ENCODE measurements at places on chromosomes 4 and X.

DNA sequence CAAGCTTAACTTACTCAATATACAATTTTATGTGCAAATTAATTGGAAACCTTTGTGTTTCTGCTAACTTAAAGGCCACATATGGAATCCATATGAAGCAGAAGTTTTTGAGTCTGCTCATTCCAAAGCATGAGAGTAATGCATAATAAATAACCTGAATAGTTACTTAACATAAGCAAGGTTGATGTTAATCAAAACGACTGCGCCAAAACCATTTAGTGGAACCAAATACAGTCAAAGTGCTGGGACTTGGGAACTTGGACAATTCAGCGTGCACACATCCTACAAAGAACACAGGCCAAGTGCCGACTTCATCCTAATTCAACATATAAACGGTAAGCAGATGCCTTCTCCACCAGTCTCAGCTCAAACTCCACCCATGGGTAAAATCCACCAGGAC, 17.0 kb downstream of the TSPAN5 start:
- no peak for DNase-seq

DNA sequence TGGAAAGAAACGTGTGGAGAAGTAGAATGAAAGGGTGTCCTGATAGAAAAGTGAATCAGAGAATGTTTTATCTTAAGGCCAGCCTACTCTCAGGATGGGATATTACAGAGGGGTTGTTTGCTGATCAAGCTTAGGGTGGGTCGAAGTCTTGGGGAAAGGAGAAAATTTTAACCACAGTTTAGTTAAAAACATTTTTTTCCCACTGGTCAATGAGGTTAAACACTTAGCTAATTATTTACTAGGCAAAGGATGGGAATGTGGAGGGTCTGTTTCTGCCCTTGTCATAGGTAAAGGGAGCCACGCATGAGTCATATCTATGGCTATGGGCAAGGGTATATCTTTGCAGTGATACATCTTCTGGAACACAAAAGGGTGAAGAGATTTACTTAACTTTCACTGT, 16.1 kb upstream of the SULT1E1 start:
- no peak for DNase-seq

DNA sequence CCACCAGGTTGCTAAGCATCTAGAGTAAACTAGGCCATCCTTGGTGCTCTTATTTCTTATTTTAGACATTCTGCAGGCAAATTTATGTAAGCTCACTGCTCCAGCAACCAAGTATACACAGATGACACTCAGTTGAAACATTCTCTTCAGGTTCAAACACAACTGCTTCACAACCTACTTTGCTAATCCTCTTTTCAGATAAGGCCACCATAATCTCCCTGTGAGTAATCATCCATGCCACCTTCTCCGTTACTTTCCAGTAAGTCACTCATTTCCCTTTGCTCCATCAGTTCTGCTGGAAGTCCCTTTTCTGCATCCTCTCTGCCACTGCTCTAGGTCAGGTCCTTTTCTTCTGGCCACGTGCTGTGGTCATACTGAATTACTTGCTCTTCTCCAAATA, 120.2 kb upstream of the WDFY3 start:
- DNase-seq, result no peak

DNA sequence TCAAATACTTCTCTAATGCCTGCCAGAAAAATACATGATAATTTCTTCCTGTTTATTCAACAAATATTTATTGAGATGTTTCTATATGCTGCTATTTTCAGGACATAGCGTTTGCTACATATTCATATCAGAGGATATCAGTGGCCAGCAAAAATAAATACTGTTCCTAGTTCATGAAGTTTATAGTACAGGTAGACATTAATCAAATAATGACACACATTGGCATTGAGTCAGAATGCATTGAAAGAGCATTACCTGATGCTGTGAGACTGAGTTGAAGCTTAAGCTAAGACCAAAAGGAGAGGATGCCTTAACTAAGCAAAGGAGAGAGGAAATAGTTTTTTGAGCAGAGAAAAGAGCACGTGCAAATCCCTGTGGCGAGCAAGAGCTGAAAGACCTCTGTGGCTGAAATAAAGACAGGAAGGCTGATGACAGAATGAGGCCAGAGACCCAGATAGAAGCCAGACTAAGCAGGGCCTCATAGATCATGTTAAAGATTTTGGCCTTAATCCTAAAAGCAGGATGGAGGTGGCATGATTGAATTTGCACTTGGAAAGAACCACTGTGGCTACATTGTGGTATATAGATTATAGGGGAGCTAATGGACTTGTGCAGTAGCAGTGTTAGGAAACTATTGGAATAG, 36.2 kb downstream of the FAM241A start:
- no peak for DNase-seq

GRCh38 chr4:127149086-127149485, 483.7 kb upstream of the INTU start:
- no peak for DNase-seq

DNA sequence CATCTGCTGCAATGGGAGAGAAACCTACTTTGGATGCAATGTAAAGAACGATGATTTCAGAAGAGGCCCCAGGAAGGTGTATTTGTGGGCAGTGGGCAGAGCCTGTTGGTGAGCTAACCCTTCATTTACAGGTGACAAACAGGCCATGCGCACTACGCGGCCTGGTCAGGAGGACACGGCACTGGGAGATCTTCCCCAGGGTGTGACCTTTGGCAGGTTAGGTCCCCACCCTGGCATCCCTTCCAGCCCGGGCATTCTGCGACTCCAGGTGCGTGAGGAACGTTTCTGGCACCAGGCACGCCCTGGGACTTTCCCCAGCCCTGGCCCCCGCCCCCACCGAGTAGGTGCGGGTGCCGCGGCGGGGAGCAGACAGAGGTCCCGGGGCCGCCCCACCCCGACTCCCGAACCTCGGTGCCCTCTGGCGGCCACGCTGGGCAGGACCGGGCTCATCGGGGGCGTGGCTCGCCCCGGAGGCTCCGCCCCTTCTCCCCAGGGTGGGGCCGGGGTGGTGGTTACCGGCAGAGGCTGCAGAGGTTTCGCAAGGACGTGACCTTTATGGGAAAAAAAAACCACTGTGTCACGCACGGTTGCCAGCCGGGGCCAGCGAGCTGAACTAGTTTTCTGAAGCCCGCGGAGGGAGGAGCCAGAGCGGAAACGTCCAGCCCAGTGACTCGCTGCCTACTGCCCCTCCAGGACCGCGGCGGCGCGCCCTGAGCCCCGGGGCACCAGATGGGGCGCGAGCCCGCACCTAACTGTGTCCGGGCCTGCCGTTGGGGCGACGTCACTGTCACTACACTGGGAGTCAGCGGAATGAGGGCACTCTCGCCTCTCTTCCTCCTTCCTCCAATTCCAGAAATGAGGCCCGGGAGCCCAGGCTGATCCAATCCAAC, 5.0 kb upstream of the NYX start:
- peak; percentile 70 for DNase-seq
